ENCODE measurements at places on chromosomes 12 and 14.
A peak's percentile ranks its signal among the peaks of the same experiment; 100 is the strongest.

DNA sequence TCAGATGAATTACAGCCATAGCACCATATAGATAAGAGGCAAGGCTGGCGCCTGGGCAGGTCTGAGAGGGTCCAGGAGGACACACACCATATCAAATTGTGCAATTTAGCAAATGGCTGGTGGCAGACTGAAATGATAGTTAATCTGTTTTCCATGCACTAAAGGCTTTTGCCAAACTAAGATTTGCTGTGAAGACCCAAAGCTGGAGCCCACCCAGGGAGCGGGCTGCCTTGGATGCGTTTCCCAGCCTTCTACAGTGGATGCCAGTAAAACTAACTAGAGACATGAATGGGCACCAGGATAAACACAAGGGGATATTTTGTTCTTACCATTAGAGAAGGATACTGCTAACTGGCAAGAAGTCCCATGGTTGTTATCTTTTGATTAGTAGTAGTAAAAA is 475.1 kb downstream of the DPF3 start:
- no peak for DNase-seq

DNA sequence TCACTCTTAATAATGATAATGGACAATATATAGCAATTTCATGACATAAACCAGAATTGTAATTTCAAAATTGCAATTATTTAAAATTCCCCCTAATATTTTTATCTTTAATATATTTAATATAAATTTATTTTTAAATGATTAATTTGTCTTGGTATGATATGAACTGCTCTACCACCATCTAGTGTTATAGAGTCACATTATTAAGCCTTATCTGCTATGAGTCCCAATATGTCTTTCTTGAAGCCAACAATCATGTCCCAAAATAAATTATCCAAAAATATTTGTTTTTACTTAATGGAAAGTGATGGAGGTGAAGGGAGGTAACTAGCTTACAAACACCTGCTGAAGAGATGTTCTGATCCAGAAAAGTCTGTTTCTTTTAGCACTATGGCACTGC is 151.4 kb downstream of the KCNC2 start:
- no peak for DNase-seq

DNA sequence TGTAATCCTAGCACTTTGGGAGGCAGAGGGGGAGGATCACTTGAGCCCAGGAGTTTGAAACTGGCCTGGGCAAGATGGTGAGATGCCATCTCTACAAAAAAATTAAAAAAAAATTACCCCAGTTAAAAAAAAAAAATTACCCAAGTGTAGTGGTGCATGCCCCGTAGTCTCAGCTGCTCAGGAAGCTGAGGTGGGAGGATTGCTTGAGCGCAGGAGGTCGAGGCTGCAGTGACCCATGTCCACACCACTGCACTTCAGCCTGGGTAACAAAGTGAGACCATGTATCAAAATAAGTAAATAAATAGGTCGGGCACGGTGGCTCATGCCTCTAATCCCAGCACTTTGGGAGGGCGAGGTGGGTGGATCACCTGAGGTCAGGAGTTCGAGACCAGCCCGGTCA is 128.8 kb downstream of the VRK1 start:
- no peak for DNase-seq

DNA sequence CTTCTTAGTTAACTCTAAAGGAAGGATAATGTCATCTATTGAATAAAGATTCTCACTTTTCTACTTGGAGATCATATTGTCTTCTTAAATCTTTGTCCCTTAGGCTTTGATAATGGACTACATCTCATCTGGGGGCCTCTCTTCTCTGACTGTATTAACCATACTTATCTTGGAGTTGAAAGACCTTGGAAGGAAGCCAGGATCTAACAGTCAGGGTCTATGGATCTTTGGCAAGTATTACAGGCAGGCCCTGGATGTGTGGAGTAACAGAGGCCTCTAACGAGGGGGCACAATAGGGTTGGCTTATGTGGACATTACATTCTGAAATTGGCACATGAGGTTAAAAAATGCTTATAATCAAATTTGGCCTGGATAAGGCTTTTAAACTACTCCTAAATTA is 513.8 kb downstream of the NRXN3 start:
- no peak for DNase-seq

DNA sequence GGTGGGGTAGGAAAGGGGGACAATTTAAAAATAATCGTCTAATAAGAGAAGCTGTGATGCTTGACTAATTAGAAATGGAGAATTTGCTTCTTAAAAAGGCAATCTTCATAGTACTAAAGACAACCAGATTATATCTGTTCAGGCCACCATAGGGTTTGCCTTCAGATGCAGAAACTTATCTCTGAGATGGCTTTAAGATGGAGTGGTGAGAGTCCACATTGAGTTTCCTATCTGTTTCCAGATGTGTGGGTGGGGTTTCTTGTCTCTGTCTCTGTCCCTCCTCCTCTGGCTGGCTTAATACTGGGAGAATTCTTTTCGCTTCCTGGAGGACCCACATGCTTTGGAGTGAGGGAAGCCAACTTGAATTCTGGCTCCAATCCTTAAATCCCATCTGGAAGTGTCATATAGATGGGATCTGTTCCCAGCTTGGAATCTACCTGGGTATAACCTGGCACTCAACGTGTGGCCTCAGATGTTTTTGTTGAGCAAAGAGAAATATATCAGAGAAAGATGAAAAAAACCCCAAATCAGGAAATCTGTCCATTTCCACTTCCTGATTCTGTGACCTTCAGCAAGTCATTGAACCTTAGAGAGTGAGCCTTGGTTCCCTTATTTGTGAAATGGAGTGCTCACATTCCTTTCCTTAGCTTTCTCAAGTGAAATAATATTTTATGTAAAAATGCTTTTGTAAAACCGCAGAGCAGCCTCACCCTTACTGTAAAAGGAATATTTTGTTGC is 66.4 kb downstream of the CHST11 start:
- DNase-seq: no peak

- DNase-seq: no peak
These were observed 986.9 kb downstream of the TMEM121 start for GRCh38 chr14:106513302-106513701.

GRCh38 chr14:97517566-97518234 is 720.5 kb downstream of the VRK1 start:
- DNase-seq: no peak

GRCh38 chr12:38144601-38145436 is 171.8 kb upstream of the ALG10B start:
- no peak for DNase-seq

DNA sequence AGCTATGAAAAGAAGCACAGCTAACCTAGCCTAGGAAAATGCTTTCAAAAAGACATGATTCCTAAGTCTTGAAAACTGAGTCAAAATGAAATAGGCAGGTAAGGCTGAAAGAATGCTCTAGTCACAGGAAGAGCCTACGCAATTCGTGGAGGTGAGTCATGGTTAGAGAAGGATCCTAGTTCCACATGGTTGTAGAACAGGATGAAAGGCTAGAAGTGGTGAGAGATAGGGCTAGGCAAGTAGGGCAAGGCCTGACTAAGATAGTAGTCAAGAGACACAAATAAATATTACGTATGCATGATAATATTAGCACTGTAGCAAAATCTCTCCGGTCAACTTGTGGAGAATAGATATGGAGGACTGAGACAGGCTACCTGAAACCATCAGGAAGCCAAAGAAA is 47.2 kb downstream of the PLCZ1 start:
- DNase-seq: no peak

DNA sequence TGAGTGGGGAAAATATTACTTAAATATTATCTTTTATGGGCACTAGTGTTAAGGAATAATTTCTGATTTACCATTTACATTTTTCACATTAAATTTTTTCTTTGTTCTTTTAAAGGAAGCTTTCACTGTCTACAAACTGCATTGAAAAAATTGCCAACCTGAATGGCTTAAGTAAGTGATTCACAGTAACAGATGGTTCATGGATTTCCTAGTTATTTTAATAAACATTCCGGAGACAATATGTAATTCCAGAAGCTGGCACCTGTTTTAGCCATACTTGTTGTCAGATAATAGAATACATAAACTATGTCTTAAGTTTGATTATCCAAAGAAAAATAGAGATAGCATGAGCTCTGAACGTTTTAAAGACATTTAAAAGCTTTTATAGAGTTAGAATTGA is 17.1 kb downstream of the DNAL1 start:
- DNase-seq: no peak

GRCh38 chr14:52106840-52107239 is 38.0 kb upstream of the NID2 start:
- no peak for DNase-seq

GRCh38 chr12:69204191-69204590 is 35.2 kb upstream of the CPSF6 start:
- no peak for DNase-seq

DNA sequence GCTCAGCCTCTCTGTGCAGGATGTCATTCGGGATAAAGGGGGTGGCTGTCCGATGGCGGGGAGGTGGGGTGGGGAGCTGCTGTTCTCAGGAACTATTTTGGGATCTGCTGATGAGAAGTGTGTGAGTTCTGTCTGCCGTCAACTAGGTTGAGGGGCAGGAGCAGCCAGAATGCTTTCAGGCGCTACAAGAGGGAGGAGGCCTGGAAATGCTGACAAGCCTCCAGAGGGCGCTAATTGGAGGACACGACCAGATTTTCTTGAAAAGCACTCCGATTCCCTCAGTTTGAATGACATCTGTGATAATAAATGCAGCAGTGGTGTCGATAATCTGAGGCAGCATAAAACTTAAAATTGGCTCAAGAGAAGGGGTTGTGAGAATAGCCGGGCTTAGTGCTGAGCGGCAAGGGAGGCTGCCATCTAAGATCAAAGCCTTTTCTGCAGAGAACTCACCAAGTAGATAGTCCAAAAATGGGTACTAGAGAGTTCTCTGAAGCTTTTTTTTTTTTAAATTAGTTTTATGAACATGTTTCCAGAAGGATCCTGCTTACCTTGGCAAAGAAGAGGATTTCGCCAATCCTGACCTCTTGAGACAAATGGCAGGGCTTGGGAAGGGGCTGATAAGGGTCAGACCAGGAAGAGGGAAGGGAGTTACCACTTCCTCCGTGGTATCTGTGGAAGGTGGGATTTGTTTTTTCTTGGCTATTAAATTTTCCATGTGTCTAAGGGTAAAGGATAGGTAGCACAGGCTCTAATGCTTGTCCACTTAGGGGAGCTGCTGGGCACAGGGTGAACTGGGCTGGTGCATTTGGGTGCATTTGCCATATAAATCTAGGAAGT is 94.4 kb downstream of the CRACR2A start:
- no peak for DNase-seq

- DNase-seq: peak; percentile 40
These were observed 4.0 kb downstream of the P2RX2 start for GRCh38 chr12:132622437-132623071.

DNA sequence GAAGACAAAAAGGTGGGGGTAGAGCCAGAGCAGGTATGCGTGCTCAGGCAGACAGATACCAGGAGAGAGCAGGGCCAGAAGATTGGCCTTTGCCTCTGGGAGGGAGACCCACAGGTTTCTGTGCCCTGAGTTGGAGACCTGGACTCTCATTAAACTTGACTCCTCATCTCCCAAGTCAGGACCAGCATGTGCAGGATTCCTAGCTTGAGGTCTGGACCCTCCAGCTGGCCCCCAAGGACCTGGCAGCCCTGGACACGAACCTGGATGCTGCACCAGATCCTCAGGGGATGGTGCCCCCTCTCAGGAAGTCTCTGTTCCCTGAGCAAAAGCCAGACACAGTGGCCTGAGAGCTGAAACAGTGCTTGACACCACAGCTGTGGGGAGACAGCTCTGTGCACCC is 10.5 kb upstream of the KRT73 start:
- DNase-seq: no peak

DNA sequence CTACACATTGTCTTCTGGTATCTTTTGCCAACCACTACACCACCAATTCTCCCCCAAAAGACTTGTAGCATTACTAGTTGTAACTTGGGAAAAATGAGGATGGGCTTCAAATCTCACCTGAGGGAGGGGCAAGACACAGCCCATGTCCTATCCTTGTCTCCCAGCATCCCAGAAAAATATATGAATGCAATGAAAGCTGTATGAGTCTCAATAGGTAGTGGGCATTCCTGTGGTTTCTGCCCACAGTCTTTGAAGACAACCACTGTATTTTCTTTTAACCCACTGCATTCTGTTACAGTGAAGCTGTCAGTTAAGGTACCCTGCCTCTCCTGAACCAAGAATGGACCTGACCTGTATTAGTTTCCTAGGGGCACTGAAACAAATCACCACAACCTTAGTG is 336.2 kb upstream of the TMPO start:
- no peak for DNase-seq

GRCh38 chr14:70013271-70013873 is 134.2 kb downstream of the SMOC1 start:
- DNase-seq: no peak

DNA sequence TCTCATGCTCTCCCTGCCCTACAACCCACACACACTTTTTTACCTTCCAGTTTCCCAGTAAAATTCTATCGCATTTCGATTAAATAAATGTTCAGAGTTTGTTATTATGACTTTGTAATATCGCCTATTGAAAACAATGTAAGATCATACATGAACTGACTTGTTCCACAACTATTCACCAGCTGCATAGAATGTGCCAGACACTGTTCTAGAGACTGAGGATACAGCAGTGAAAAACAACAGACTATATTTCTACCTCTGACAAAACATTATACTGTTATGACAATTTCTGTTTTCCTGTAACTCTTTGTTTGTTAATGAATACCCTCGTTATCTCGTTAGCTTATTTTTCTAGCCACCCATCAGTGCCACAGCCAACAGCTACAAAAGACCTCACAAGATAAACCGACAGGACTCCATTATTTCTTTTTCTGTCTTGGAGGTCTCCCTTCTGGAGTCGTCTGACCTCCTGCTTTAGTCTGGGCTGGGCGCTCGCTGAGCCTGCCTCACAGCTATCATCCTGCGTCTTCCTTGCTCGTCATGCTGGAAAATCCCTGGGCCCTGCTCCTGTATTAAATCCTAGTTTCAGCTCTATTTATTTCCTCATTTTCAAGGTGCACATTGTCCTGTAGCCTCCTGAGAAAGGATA is 498.9 kb downstream of the DIO2 start:
- DNase-seq: no peak
